ENCODE measurements at places on chromosomes 5 and 9.

DNA sequence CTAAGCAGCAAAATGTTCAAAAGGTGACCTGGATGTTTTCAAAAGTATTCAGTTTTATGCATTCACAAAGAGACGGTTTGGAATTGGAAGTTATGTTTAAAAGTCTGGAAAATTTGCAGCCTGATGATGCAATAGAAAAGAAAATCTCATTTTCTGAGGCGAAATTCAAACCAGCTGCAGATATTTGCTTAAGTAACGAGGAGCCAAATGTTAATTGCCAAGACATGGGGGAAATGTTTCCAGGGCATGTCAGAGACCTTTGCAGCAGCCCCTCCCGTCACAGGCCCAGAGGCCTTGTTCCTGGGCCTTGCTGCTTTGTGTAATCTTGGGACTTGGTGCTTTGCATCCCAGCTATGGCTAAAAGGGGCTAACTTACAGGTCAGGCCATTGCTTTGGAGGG, 228.2 kb downstream of the MAN2A1 start:
- no peak for DNase-seq

GRCh38 chr9:4375424-4376200, 75.7 kb upstream of the GLIS3 start:
- DNase-seq: peak; percentile 8

- DNase-seq: no peak
Measured at GRCh38 chr5:2524620-2525019, 226.9 kb downstream of the IRX2 start.

- peak; percentile 73 for DNase-seq
Measured at GRCh38 chr9:133089271-133089671, 27.5 kb downstream of the CEL start.

DNA sequence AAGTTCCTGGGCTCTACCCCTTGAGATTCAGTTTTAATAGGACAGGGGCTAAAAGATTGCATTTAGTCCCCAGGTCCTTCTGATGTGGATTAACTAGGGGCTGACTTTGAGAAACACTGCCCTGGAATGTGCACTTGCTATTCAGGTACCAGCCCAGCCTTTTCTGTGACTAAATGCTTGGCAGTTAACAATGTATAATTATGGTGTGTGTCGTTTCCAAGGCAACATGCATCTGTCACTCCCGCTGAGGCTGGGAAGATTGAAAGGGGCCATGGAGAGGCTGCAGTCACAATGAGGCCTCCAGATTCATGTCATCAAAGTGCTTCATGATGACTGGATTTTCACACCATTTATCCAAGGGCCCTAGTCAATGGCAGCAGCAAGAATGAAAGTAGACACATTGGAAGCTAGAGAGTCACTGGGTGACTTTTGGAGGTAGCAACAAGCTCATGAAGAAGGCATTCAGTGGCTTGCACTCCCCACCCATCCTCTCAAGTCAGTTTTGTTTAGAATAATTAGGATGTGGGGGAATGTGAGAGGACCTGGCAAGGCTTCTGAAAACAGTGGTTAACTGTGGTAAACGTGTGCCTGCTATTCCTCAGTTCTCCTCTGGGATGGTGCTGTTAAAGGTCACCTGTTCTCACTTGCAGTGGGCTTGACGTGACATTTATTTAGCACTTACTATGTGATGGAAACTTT, 28.3 kb downstream of the RAI14 start:
- DNase-seq: no peak

GRCh38 chr5:3854188-3854821, 258.7 kb downstream of the IRX1 start:
- DNase-seq: peak; percentile 81

- no peak for DNase-seq
Measured at GRCh38 chr9:135050072-135050990, 37.1 kb upstream of the OLFM1 start.

GRCh38 chr5:22710660-22711059, 142.5 kb downstream of the CDH12 start:
- no peak for DNase-seq

DNA sequence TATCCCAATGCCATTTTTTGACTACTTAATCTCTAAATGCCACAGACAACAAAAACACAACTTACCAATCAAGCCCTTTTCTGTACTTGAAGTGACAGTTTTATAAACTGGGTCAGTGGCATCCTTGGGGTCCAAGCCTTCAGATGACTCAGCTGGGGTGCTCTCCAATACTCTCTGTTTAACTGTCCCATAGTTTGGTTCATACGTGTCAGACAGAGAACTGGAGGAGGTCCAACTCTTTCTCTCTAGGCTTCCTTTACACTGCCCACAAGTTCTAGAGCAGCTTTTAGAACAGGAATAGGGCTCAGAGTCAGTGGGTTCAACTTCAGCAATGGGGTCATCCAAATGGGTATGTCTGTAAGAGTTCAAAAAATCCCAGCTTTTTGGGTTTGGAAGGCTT, 166.9 kb downstream of the CDC42SE2 start:
- no peak for DNase-seq

DNA sequence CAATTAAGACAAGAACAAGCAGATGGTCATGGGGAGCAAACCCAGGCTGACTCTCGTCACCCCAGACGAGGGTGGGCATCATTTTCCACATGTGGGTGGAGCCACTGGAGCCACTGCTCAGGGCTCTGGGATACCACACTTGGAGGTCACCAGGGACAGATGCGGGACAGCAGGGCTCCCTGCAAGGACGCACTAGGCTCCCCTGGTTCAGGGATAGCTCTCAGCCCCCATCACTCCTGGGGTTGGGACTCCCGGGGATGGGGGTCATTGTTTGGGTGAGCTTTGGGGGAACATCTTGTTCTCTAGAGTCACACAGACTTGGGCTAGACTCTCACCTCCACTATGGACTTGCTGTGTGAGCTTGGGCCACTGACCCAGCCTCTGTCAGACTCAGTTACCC, 57.8 kb downstream of the GTF3C4 start:
- no peak for DNase-seq

DNA sequence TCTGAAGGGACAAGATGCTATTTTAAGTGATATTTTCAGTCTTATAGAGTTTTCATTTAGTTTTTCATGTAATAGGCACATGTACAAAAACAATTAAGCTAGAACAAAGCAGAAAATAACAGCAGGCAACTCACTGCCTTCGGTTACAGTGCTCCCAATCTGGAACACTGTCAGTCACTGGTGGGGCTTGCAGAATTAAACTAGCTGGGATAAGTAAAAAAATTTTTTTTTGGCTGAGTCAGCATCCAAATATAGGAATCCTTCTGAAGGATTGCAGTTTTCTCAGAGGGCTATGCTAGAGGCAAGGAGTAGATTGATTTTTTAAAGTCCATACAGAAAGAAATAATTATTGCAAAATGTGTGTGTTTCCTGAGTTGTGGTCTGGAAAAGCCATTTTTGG, 250.2 kb upstream of the RFX3 start:
- DNase-seq: no peak

DNA sequence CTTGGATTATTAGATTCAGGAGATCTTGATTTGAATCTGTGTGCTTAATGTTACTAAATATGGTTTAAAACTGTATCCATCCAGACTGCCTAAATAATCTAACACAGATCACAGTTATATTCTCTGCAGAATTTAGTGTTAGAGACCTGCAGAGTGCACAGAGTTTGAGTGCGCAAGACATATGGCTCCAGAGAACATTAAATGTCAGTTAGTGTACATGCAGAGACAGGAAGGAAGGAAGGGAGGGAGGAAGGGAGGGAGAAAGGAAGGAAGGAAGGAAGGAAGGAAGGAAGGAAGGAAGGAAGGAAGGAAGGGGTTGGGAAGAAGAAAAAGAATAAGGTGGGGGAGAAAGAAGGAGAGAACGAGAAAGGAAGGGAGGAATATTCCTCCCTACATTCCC, 210.0 kb upstream of the COX7C start:
- no peak for DNase-seq

- no peak for DNase-seq
Measured at GRCh38 chr5:162703914-162704313, 636.3 kb downstream of the GABRG2 start.

DNA sequence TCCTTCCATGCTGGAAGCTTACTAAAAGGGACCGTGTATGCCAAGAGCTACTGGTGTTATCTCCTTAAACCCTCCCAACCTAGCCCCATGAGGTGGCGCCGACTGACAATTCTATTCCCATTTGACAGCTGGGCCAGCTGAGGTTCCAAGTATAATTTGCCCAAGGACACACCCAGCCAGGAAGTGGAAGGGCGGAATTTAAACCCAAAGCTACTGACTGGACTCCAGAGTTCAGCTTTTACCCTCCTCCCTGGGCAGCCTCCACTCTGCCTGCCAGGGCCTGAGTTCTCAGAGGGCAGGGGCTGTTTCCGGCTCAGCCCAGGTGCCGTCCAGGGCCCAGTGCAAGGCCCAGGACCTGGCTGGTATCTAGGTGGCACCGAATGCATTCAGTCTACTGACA, 71.8 kb downstream of the C9orf50 start:
- no peak for DNase-seq

GRCh38 chr5:169647566-169647965, 10.5 kb downstream of the DOCK2 start:
- DNase-seq: no peak

DNA sequence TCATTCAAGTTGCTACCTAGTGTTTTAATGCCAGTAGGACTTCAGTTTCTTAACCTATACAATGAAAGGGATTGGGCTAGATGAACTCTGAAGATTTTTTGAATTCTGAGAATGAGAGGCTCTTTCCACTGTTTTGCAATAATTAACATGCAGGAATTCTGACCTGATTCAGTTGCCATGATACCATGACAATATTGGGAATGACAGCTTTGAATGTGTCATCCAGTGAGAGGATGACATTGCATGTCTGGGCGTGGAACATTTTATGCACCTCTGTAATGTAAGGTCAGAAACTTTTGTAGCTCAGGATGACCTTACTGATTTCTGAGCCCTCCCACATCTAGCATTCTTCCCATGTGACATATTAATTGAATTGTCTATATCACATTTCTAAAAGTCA, 30.6 kb upstream of the SPINK5 start:
- DNase-seq: no peak

DNA sequence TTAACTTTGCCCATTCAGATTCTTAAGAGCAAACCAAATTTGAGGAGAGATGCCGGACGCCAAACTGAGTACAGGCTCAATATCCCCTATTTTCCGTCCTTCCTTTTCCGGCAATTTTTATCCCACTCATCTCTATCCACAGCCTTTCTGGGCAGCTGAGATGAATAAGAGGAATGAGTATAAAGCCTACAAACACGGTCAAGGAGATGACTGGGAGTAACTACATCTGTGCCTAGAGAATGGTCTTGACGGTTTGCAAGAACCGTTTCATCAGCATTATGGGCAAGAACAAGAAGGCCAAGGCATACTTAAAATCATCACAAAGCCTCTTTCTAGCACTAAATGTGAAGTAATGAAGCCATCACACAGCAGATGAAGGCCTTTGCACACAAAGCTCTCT, 227.3 kb downstream of the DCP2 start:
- DNase-seq: peak; percentile 59

DNA sequence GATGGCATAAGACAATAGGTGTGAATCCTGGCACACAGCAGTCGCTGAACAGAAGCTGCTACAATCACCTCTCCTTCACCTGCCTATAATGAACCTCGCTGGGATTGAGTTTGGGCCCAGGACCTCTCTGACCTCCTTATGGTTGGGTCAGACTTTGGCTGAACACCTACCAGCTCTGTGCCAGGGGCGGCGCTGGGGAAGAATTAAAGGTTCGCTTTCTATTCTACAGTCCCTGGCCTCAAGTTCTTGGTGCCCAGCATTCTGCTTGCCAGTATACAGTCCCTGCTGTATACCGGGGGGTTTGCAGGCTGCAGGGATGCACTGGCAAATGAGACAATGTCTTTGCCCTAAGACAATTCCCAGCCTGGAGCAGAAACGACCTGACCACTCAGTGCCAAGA, 895 bp upstream of the STRBP start:
- DNase-seq: no peak

GRCh38 chr9:73347720-73348119, 196.1 kb downstream of the ANXA1 start:
- DNase-seq: no peak

DNA sequence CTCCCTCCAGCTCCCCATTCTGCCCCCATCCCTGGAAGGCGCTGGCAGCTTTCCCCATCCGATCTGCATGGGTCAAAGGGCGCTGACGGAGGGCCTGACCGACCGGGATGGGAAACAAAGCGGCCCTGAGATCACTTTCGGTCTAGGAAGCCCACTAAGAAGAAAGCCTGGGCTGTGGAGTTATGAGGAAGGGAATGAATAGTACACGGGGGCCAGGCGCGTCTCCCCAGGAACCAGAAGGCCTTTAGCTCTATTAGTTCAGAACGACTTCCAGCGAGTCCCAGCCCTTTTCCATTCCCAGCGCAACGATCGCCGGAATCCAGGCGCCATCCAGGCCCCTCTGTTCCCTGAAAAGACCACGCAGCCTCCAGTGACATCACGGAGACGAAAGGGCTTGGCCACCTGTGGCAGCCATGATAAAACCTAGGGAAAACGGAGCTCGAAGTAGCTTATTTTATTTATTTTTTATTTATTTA, 70.1 kb upstream of the CCDC180 start:
- DNase-seq: peak; percentile 66

GRCh38 chr5:6712577-6713273, 507 bp upstream of the TENT4A start:
- peak; percentile 96 for DNase-seq

- no peak for DNase-seq
Measured at GRCh38 chr5:54965806-54966205, 19.6 kb downstream of the ESM1 start.

DNA sequence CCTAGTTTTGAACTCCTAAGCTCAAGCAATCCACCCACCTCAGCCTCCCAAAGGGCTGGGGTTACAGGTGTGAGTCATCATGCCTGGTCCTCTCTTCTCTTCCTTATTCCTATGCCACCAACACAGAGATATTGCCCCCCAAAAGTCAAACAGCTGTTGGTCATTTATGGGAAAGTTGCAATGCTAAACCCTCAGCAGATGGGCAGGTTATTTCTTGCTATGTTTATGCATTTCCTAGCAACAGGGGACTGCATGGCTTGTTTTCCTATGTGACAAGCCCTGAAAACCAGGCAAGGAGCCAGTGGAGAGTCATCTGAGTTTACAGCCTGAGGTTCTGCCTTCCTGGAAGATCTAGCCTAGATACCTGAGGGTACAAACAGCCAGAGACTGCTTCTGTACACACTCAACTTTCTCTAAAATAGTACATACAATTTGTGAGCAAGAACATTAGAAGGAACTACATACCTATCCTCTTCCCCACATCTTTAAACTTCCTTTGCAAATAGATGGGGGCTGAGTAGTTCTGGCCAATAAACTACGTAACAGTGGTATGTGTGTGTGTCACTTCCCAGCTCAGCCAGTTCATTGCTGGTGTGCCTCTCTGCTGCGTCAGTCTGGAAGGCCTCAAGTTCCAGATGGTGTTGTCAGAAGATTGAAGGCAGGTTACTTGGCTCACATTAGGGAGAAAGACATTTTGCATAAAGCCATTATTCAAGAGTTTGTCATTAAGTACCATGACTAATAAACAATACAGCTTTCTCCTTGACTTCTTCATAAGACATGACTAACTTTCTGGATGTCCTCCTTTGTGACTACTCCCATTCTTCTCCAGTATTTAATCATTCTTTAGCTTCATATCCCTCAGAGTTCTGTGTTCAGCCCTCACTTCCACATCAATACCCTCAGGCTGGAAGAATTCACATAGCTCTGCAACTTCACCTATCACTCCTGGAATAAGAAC, 65.3 kb downstream of the CSNK1A1 start:
- peak; percentile 29 for DNase-seq

GRCh38 chr9:2427120-2427891, 194.3 kb upstream of the VLDLR start:
- DNase-seq: no peak
